ENCODE measurements at places on chromosomes 5 and 9. TPM values are rescaled to one million over a fixed set of nuclear protein-coding genes. Genes with fewer than 3 reads are reported as not detected.

DNA sequence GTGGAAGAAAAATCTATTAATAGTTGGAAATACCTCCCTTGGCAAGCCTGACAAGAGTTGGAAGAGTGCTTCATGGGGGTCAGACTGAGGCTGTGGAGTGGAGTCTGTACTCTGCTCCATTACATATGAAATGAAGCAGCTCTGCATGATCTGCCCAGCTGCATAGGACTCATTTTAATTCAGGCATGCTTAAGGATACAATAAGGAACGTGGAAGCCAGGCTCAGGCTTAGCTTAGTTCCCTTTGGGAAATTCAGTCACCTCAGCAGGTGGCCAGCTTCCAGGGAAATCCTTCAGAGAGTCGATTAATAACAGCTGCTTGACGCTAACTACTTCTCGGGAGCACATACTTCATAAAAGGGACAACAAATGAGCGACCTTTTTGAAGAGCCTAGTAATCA lies 1672.9 kb upstream of the WWC1 start:
- DNase-seq = no peak

DNA sequence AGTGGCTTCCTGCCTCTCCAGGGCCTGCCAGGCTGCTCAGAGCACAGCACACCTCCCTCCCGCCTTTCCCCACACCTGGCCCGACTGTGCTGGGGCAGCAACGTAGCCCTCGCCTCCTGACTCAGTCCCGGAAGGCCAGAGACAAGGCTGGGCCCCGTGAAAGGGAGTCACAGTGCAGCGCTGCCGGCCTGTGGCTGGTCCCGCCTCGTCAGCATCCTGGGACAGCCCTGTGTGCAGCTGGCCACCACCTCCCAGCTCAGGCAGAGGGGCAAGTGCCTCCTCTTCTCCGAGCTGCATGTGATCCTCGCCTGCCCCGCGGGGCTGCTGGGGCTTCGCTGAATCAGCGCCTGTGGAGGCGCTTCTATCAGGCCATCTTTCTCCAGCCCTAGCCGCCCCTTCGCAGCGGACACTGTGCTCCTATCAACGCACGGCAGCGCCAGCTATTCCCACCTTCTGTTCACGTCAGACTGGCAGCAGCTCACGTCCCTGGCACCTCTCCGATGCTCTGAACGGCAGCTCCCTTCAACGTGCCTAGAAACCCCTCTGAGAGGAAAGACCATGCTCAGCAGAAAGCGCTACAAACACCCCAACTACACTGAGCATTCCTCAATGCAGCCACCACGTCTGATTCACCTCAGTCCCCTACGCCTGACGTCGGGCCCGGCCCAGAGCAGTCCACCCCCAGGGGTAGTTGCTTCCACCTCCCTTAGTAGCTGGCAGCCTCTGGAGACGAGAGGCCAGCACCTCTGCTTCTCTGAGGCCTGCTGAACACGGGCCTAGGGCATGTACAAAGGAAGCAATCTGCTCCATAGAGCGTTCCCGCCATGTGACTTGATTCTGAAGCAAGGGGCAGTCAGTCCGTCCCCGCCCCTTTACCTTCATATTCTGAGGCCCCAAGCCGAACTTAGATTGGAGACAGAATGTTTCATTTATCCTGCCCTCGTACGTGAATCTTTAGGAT lies 78.8 kb downstream of the GPR21 start:
- no peak for DNase-seq

GRCh38 chr5:176647843-176648473 lies 674 bp downstream of the TSPAN17 start:
- DNase-seq = no peak

GRCh38 chr5:79420248-79420647 lies 93.7 kb downstream of the HOMER1 start:
- no peak for DNase-seq

DNA sequence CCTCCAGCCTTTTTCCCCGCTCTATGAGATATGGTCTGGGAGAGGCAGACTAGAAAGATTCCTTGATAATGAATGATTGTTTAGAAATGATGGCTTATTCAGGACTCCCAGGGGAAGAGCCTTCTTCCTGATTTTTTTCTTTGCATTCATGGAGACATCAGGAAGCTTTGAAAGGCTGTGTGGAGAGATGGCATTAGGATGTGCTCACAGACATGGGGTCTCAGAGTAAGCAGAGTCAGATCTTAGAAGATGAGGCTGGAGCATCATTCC lies 37.1 kb downstream of the PPARGC1B start:
- DNase-seq = no peak

- no peak for DNase-seq
Observed at GRCh38 chr9:95937131-95937530, 61.6 kb downstream of the ERCC6L2 start.

The CCL27 gene
- 0.31 TPM for total RNA-seq

GRCh38 chr5:37568018-37568753 lies 189.1 kb downstream of the WDR70 start:
- no peak for DNase-seq

DNA sequence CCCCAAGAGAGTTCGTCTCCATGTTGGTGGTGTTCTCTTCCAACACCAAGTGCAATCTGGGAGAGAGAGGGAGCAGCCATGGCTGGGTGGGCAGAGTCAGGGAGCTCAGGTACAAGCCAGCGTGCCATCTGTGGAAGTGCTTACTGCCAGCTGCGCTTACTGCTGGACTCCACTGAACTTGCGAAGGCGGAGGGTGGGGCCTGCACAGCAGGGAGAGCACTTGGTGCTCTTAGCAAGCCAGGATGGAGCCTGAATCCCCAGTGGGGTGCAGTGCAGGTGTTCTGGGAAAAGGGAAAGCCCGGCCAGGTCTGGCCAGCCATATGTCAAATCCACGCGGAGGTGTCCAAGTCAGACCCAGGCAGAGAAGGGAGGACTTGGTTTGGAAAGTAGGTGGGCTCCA lies 142.0 kb downstream of the FANCC start:
- DNase-seq = no peak

GRCh38 chr9:84940294-84940693 lies 270.8 kb downstream of the NTRK2 start:
- peak; percentile 33 for DNase-seq

DNA sequence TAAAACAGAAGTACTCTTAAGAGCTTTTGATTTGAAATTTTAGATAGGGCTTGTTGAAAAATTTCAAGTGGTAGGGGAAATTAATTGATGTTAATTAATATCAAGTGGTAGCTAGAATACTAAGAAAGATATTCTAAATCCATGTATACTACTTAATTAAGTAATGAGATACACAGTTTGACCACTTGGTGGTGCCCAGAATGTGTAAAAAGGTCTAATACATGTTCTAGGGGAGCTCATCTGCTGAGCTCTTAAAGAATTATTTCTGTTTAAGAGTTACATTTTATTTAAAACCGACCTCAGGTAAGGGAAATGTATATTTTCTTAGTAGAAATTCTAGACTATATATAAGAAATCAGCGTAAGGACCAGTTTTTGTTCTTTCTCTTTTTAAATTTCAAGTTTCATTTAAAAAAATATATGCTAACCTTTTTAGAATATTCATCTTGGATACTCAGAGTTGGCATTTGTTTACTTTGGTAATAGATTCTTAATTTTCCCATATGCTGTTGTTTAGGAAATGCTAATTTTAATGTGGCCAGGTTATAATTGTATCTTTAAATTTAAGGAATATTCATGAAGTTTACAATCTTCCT lies 61.5 kb downstream of the LNPEP start:
- no peak for DNase-seq

DNA sequence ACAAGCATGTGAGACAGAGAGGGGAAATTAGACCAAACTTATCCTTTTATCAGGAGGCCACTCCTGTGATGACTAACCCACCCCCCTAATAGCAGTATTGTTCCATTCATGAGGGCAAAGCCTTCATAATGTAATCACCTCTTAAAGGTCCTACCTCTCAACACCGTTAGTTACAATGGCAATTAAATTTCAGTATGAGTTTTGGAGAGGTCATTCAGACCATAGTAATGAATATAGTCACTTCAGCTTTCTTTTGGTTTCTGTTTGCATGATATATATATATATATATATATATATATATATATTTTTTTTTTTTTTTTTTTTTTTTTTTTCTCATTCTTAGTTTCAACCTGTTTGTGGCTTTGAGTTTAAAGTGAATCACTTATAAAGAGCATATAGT lies 10.5 kb downstream of the ADGRV1 start:
- no peak for DNase-seq

The TICAM2 gene
- 0.94 TPM for total RNA-seq

- DNase-seq = no peak
Observed at GRCh38 chr5:168747987-168748777, 169.0 kb upstream of the PANK3 start.

GRCh38 chr5:40655138-40655537 lies 24.6 kb upstream of the PTGER4 start:
- DNase-seq = no peak

DNA sequence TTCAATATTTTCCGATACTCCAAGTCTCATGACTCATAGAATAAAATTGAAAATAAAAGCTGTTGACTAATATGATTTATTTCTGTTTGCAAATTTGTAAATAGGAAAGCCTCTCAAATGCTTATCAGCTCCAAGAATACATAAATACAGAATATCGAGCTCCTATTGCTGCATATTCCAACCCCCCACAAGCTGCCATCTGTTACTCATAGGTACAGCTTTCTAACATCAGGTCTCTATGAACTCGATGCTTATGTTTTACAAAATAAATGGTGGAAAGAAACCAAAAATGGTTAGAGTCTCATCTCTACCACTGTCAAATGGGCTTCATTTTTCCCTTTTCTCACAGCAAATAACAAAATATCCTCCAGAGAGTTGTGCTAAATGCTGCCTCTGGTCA lies 631.6 kb upstream of the CDH18 start:
- no peak for DNase-seq

DNA sequence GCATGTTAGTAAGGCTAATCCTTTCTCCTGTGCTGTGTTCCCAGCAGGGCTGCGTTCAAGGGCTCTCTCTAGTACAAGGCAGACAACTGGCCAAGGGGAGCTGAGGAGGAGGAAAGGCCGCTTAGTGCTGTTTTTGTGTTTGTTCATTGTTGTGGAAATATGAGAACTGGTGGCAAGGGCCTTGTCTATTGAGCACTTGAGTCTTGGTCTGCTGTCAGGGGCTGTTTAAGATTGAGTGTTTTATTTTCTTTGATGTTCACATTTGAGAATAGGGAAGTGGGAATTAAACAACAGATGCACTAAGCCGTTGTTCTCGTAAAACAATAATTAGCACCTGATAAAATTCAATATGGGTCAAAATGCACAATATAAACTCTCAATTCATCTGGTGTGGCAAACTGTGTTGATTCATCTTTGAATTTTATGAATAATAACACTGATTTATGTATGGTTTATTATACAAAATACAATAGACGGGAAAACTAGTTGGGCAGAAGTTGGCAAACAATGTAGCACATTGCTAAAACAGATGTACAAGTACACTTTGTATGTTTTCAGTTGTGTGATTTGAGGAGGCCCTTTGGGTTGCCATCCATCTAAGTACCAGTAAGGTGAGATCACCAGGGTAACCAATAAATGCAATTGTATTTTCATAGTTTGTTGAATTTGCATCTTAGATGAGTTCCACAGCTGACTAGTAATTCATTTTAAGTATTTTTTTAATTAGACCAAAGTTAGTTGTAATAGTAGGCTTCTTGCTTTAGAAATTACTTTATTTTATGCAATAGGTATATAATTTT lies 97.6 kb upstream of the GRHPR start:
- no peak for DNase-seq

DNA sequence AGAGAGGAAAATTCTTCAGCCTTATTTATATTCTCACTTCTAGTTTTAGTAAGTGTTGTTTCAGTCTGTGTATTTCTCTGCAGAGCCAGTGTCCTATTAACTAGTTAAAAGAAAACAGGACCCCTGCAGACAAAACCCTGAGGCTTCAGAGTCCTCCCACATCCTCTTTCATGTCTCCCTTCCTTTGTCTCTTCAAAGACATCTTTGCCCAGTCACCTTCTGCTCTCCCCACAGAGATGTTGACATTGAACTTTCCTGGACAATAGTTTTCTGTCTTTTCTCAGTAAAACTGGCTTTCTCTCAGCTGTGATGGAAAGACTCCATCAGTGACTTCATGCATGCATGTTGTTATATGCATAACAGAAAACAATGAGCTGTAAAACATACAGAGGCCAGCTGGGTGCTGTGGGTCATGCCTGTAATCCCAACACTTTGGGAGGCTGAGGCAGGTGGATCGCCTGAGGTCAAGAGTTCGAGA lies 20.2 kb downstream of the GRAMD2B start:
- DNase-seq = no peak

The HTR1A gene
- total RNA-seq = 18.2 TPM

DNA sequence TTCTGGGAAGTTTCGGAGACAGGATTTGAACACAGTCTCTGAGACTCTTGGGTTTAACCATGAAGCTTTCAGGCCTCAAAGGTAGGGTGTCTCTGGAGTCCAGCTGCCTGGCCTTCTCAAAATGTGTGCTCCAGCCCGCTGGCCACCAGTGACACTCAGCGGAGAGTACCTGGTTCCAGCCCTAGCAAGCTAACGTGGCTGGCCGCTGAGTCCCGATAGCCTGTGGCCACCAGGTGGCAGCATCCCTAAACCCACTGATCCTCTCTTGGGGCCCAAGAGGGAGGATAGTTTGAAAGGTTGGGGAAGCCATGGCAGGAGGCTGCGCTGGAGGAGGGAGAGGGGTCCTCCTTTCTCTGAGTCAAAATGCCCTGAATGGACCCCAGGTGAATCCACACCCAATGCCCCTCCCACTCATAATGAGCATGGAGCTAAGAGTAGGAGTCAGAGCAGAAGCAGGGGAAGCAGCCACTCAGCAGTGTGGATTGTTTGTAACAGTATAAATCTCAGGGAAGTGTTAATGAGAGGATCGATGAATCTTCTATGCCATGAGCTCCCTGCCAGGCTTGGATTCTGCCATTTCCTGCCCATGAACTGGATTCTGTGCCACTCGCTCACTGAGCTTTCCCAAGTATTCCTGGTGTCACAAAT lies 5.4 kb upstream of the TIFAB start:
- peak; percentile 16 for DNase-seq

- no peak for DNase-seq
Observed at GRCh38 chr9:101311758-101312420, 72.9 kb downstream of the BAAT start.

The CYLC2 gene
- total RNA-seq = not detected

DNA sequence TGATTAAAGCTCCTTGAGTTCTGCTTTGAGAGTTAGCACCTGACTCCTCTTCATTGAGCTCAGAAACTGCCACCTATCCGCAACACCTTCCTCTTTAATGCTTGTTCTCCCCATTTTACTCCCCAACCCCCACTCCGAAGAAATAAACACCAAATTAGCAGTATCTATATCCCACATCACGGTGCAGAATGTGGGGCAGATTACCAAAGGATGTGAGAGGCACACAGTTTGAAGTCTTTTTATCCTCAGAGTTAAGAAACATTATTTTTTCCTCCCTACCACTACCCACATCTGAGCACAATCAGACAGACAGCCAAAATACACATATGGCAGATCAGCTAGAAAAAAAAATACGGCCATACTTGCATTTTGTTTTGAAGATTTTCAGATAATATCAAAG lies 26.1 kb upstream of the IL7R start:
- DNase-seq = no peak

- DNase-seq = no peak
Observed at GRCh38 chr5:130017173-130017572, 112.9 kb downstream of the CHSY3 start.

GRCh38 chr9:3736161-3736560 lies 210.4 kb upstream of the RFX3 start:
- no peak for DNase-seq

The C5orf58 gene
- total RNA-seq = not detected

All from occipital lobe (tissue), 3 donors.